ENCODE measurements at places on chromosomes 3 and 15.

DNA sequence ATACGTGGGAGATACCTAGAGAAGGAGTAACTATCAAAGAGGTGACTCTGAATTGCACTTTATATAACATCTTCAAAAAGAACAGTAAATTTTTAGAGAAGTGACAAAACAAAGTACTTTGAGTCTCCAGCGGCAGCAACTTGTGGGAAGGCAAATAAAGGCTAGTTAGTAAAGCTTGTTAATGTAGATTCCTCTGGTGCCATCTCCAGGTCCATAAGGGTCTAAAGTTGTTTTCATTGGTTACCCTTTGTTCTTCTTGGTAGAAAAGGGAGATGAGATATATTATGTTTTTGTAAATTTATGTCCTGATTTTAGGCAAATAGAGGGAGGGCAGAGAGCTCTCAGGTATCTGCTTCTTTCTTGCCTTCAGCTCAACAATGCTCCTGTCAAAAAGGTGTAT lies 161.6 kb downstream of the MYRIP start:
- no peak for DNase-seq

DNA sequence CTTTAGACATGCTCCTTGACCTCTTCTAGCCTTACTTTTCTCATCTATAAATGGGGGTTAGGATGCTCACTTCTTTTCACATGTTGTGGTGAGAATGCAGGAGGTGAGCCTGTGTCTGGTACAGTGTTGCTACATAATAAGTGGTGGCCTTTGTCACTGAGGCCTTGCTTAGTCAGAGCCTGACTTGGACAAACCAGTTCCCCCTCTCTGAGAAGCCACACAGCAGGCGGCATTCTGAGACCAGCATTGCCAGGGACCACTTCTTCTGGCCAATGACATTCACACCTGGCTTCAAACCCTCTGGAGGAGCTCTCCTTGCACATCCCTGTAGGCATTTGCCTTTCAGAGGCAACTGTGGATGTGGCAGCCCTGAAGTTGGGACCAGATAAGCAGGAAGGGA lies 95.7 kb downstream of the MINAR1 start:
- DNase-seq, result no peak

DNA sequence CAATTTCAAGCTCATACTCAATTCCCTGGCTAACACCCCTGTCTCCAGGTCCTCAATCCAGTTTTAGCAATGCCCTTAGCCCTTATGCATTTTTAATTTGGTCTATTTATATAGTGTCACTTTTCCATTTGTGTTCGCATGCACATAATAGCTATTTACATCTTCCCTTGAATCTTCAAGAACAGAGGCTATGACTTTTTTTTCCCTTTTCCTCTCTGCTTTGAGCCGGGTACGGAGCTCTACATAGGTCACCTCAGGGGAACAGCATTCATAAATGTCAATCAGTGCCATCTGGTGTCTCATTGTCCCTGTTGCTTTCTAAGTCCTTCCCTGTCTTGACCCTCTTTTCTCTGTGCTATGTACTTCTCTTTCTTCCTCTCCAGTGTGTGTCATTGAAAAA lies 26.5 kb upstream of the ACTC1 start:
- no peak for DNase-seq

DNA sequence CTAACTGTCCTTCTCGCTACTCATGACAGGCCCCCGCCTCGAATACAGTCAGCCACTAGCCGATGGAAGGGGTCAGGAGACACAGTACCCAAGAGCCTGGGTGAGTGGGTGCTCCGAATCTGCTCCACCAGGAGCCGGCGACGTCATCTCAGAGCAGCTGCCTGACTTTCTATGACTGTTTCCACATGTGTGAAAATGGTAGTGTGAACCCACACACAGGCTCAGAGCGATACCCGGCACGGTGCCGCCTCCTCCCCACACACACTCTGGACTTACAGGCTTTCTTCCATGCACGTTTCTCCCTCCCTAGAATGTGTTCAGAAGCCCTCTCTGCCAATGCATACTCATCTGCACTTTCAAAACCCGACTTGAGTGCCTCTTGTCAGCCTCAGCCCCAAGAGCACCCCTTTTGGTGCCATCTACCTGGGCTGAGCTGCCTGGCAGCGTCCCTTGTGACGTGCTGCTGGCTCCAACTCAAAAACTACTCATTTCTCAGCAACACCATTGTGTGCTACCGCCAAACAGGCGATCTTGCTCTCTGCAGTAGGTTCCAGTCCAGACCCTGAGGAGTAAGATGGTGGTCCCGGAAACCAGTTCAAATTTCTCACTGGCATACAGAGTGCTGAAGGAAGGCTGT lies 29.7 kb downstream of the VGLL4 start:
- DNase-seq, result no peak

- DNase-seq, result no peak
These were observed 177.2 kb downstream of the CBLB start for GRCh38 chr3:105691633-105692032.

- DNase-seq, result no peak
These were observed 55.1 kb upstream of the POLR2M start for GRCh38 chr15:57651445-57651844.

DNA sequence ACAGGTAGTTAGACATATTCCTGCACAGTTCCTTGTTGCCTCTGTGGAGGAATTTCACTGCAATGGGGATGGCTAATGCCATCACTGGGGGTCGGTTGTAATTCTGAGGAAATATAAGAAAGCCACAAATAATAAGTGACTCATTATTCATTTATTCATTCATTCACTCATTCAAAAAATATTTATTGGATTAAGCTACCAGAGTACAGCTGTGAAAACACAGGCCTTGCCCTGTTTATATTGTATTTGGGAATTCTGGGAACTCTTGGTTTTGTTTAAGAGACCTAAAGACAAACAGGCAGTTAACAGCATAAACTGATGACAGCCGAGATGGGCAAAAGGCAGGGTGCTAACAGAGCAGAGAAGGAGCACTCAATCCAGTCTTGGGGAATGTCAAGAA lies 23.6 kb downstream of the PTX3 start:
- no peak for DNase-seq

- DNase-seq, result no peak
These were observed 2.6 kb downstream of the FAM43A start for GRCh38 chr3:194688200-194688740.

GRCh38 chr3:56557831-56558170 lies 826 bp downstream of the CCDC66 start:
- DNase-seq, result no peak

- no peak for DNase-seq
These were observed 73.8 kb upstream of the ZBED2 start for GRCh38 chr3:111668888-111669488.

DNA sequence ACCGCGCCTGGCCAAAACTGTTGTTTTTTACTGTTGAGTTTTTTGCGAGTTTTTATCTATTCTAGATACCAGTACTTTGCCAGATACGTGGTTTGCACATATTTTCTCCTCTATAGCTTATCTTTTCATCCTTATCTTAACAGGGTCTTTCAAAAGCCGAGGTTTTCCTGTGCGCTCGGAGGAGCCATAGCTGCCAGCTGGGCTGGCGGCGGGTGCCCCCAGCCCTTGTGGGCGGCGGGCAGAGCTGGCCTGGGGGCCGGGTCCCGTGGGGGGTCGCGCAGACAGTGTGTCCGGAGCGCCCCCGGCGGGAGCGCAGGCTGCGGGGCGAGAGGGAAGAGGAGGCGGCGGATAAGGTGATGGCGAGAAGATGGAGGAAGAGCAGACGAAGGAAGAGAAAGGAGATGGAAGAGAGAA lies 11.1 kb upstream of the EIF4A2 start:
- DNase-seq, result no peak
